SK-N-SH (cell line): ENCODE measurements at places on chromosomes 3 and 15. TPM values are rescaled to one million over a fixed set of nuclear protein-coding genes. Genes with fewer than 3 reads are reported as not detected.

DNA sequence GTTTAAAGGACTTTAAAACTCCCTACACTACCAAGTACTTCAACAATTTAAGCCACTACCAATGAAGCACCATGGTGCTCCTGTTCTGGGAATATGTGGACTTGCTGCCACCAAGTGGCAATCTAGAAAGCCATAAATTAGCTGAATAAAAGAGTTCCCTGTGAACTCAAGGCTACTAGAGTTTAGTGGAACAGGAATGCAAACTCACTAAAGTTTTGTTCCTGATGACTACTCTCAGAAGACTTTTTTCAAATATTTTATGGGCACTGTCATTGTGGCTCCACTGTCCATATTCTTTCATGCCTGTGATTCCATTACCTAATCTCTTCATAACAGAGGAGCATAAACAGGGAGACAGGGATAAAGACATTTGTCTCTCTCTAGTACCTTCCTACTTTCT is 63.9 kb downstream of the TMCC1 start:
- peak; percentile 36 for DNase-seq
- H3K4me3 ChIP-seq, result no peak overlapping the region
- no peaks in the 10 kb centered on the region for H3K27me3 ChIP-seq
- H3K36me3 ChIP-seq, result peaks cover 11% of the 10 kb centered on the region
- no peak overlapping the region for H3K27ac ChIP-seq

Gene MYZAP
- 0.07 TPM in 1 of 2 replicates, not detected in the other for polyA plus RNA-seq

GRCh38 chr3:64148955-64149653 is 76.2 kb downstream of the PRICKLE2 start:
- no peak for DNase-seq
- H3K27ac ChIP-seq, result no peak overlapping the region
- no peaks in the 10 kb centered on the region for H3K27me3 ChIP-seq

DNA sequence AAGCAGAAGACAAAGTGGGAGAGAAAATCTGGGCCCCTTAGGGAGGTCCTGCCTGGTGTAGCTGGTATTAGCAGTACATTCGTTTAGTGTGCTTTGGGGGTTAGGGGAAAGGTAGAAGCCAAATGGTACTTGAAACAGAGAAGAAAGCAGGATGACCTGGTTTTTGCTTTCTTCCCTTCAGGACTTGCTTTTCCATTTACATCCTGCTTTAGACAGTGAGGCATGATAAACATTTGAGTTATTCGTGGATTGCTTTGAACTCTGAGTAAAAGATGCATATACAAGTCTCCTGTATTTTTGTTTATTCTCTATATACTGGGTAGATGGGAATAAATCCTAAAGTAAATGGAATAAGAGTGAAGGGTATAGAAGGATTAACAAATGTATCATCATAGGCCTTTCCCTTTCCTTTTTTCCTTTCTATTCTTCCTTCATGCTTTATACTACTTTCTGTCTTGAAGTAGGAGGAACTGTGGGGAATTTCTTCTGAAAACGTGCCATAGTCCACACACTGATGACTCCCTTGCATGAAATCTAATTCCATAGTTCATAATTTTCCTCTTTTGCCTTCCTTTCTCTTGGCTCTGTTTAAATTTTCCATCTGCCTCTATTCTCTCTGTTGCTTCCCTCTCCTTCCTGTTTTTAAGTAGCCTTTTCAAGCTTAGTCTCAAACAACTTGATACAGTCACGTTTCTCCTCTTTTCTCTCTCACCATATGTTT is 139.5 kb upstream of the RBMS3 start:
- no peaks in the 10 kb centered on the region for H3K36me3 ChIP-seq
- H3K27me3 ChIP-seq, result no peaks in the 10 kb centered on the region
- H3K4me3 ChIP-seq, result no peak overlapping the region
- peaks cover 23% of the 10 kb centered on the region for H3K4me1 ChIP-seq
- peak overlapping the region; percentile 55 for H3K27ac ChIP-seq

DNA sequence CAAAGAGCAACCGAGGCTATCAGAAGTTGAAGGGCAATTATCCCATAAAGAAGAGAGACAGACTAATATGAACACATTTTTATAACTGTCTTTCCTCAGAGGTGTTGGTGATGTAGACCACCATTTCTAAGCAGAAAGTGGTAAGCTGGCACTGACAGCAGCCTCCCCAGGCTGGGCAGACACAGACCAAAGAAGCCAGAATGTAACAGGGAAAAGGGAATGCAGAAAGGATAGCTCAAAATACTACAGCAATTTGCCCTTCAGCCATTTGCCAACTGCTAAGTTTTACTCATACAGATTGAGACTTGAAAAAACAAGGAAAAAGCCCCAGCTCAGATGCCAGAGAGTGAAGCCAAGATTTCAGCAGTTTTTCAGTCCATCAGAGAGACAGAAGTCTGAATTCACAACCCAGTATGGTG is 73.5 kb upstream of the ABI3BP start:
- H3K4me1 ChIP-seq, result peaks cover 13% of the 10 kb centered on the region; the same call in 1 of the 2 replicates
- peak overlapping the region; percentile 95 for H3K27ac ChIP-seq
- H3K4me3 ChIP-seq, result no peak overlapping the region
- H3K27me3 ChIP-seq, result no peaks in the 10 kb centered on the region

GRCh38 chr15:83644439-83644838 is 9.5 kb upstream of the ADAMTSL3 start:
- DNase-seq, result no peak
- no peaks in the 10 kb centered on the region for H3K4me1 ChIP-seq
- H3K27ac ChIP-seq, result no peak overlapping the region

DNA sequence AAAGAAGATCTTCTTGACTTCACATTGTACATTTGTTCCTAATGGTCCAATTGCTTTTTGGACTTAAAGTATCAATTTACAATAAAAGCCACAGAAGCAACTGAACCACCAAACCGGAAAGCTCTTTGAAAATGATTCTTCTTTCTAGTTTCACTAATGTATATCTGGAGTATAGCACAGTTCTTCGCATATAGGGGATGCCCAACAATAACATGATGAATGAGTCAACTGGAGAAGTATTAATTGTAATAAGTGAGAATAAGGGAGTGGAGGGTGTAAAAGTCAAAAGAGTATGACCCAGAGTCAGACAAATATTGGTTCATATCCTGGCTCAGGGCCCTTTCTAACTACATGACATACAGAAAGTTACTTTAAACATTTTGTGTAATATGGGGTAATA is 425.2 kb downstream of the ZBTB20 start:
- H3K36me3 ChIP-seq, result no peaks in the 10 kb centered on the region
- no peaks in the 10 kb centered on the region for H3K4me1 ChIP-seq
- no peaks in the 10 kb centered on the region for H3K27me3 ChIP-seq
- no peak for DNase-seq

DNA sequence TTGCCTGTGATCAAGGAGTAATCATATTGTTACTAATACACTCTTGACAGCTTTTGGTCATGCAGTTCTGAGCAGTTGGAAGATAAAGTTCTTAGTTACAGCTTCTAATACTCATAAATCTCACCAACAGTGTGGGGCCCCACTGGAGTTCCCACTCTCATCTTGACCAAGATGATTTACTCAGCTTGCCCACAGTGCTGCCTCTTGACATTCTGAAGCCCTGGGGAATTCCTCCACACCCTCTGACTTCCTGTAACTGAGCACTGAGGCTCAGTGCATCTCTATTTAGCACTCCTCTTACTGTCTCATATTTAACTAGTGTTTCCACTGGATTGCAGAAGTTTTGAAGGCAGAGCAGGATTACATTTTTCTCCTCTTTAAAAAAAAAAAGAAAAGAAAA is 1.9 kb upstream of the ARL6IP5 start:
- H3K36me3 ChIP-seq, result no peaks in the 10 kb centered on the region
- peak overlapping the region; percentile 81 for H3K27ac ChIP-seq
- DNase-seq, result no peak
- H3K4me1 ChIP-seq, result peaks cover 41% of the 10 kb centered on the region
- no peaks in the 10 kb centered on the region for H3K27me3 ChIP-seq

Gene MESP2
- 0.21 and 0.31 TPM in 2 replicates for polyA plus RNA-seq

GRCh38 chr3:156493887-156494286 is 61.0 kb downstream of the SSR3 start:
- H3K36me3 ChIP-seq, result peaks cover 52% of the 10 kb centered on the region
- H3K27ac ChIP-seq, result peak overlapping the region; percentile 88
- H3K27me3 ChIP-seq, result no peaks in the 10 kb centered on the region
- no peak for DNase-seq

Gene NMB
- 5.3 and 6.5 TPM in 2 replicates for polyA plus RNA-seq

- H3K4me1 ChIP-seq, result no peaks in the 10 kb centered on the region
- no peak overlapping the region for H3K27ac ChIP-seq
- H3K36me3 ChIP-seq, result peaks cover 3% of the 10 kb centered on the region
- no peak for DNase-seq
- H3K4me3 ChIP-seq, result no peak overlapping the region
- no peaks in the 10 kb centered on the region for H3K27me3 ChIP-seq
These were observed 105.9 kb upstream of the MLF1 start for GRCh38 chr3:158465074-158465473.

DNA sequence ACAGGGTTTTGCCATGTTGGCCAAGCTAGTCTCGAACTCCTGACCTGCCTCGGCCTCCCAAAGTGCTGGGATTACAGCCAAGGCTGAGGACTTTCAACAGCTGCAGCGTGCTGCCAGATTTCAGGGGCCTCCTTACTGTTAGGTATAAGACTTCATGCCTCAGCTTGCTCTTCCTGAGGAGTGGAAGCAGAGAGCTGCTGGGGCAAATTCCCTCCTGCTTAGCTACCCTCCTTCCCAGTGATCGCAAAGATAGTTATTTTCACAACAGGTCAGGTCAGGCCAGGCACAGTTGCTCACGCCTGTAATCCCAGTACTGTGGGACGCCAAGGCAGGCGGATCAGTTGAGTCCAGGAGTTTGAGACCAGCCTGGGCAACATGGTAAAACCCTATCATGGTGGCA is 2.6 kb upstream of the CPNE9 start:
- H3K36me3 ChIP-seq, result peaks cover 23% of the 10 kb centered on the region; the same call in 1 of the 2 replicates
- no peak for DNase-seq
- H3K27me3 ChIP-seq, result no peaks in the 10 kb centered on the region
- no peak overlapping the region for H3K4me3 ChIP-seq
- no peak overlapping the region for H3K27ac ChIP-seq

GRCh38 chr3:42701371-42702065 is 1.1 kb downstream of the HHATL start:
- peak; percentile 58 for DNase-seq
- no peak overlapping the region for H3K4me3 ChIP-seq
- H3K4me1 ChIP-seq, result no peaks in the 10 kb centered on the region; the same call in 1 of the 2 replicates
- H3K36me3 ChIP-seq, result no peaks in the 10 kb centered on the region

Gene PP2D1
- polyA plus RNA-seq, result not detected in 2 replicates

Gene SERINC4
- 0.05 TPM in 1 of 2 replicates, not detected in the other for polyA plus RNA-seq

Gene UMPS
- 25.1 and 32.0 TPM in 2 replicates for polyA plus RNA-seq

GRCh38 chr3:53457068-53457467 is 37.3 kb upstream of the CACNA1D start:
- H3K27me3 ChIP-seq, result no peaks in the 10 kb centered on the region
- H3K36me3 ChIP-seq, result no peaks in the 10 kb centered on the region
- H3K4me3 ChIP-seq, result no peak overlapping the region

- DNase-seq, result no peak
- no peaks in the 10 kb centered on the region for H3K4me1 ChIP-seq
- no peak overlapping the region for H3K27ac ChIP-seq
- no peaks in the 10 kb centered on the region for H3K27me3 ChIP-seq
- no peaks in the 10 kb centered on the region for H3K36me3 ChIP-seq
These were observed 312.9 kb downstream of the PDCD6IP start for GRCh38 chr3:34111361-34111760.

DNA sequence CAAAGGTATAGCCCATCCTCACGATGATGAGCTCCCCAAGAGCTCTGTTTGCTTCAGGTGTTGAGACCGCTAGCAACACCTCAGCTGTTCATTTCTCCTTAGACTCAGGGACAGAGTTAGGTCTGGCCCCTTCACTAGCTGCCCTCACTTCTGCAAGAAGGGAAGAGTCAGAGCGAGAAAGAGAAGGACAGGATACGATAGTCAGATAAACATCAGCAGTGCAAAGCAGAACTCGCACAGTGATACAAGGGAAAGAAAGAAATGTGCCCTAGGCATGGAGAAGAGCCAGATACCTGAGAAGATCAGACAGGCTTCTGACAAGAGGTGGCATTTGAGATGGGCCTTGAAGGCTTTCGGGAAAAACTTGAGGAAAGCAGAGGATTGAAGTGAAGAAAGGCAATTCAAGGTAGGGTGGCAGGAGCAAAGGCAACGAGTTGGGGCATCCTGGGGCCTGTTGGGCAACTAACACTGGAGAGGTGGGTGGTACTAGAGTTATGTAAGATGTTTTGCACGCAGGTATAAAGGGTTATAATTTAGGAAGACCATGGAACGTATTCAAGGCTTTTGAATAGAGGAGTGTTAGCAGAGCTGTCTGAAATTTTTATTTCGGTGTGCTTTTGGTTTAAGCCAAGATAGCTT is 106.0 kb downstream of the PGPEP1L start:
- H3K36me3 ChIP-seq, result no peaks in the 10 kb centered on the region
- H3K4me3 ChIP-seq, result no peak overlapping the region

DNA sequence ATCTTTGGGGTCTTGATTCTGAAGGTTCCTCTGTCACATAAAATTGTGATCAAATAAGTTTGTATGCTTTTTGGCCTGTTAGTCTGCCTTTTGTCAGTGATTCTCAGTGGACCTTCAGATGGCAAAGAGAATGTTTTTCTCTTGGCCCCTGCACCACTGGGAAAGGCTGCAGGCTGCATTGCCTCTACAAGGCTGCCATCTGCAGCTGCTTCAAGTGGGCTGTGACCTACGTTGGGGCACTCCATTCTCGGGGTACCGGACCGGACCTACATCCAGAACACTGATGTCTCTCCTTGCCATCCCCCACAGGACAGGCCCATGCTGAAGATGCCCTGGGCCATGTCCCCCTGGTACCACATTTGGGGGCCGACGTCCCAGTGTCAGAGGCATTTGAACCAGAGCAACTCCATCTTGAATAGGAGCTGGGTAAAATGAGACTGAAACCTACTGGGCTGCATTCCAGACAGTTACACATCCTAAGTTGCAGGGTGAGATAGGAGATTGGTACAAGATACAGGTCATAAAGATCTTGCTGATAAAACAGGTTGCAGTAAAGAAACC is 37.5 kb upstream of the MFGE8 start:
- no peak overlapping the region for H3K4me3 ChIP-seq
- H3K27me3 ChIP-seq, result no peaks in the 10 kb centered on the region
- no peak for DNase-seq
- H3K36me3 ChIP-seq, result no peaks in the 10 kb centered on the region

DNA sequence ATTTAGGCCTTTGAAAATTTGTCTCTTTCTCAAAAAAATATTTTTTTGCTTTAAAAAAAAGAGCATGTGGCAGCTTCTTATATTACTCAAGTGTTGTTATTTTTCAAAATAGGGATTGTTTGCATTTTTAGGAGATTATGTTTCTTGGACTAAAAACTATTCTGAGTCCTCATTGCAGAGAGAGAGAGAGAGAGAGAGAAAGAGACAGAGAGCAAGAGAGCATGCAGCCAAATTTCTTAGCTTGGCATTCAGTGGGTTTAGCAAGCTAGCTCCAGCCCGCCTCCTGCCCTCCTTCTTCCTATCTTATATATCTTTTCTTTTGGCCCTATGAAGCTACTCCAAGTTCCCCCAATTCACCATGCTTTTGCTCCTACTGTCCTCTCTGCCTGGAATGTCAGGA is 55.7 kb downstream of the CEMIP start:
- H3K36me3 ChIP-seq, result no peaks in the 10 kb centered on the region; the same call in 1 of the 2 replicates
- no peak overlapping the region for H3K27ac ChIP-seq
- no peaks in the 10 kb centered on the region for H3K4me1 ChIP-seq
- H3K27me3 ChIP-seq, result no peaks in the 10 kb centered on the region
- DNase-seq, result no peak

Gene LRRC49
- 7.2 and 10.4 TPM in 2 replicates for polyA plus RNA-seq

Gene VGLL3
- polyA plus RNA-seq, result not detected in 2 replicates

Gene LINGO1
- polyA plus RNA-seq, result 0.29 and 0.56 TPM in 2 replicates
